Activated CD4-positive, CD25-positive, alpha-beta regulatory T cell (primary cell): ENCODE measurements at places on chromosomes 11 and 22.

DNA sequence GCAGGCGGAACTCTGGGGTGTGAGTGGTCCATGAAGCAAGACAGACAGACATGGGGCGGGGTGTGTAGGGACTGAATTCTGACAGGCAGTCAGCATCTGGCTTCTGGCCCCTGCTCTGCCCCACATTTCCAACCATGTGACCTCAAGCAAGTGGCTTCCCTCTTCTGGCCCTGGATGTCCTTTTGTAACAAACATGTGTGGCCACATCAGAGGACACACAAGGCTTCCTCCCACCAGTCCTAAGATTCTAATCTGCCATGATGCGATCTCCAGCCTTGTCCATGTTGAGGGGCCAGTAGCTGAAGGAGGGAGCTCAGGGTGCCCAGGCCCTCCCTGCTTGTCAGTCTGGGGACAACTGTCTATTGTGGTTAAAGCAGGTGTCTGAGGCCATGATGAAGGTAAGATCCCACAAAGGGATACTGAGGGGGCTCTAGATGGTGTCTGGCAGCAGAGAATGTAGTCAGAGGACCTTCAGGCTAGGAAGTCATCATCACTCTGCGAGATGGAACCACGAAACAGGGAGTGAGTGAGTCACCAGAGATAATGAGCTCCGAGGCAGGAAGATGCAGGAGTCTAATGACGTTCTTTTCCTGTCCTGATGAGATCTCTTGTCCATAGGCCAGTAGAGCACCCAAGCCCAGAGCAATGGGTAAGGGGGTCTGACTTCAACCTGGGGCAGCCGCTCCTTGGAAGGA, 27.4 kb downstream of the DRD2 start:
- DNase-seq, result no peak

DNA sequence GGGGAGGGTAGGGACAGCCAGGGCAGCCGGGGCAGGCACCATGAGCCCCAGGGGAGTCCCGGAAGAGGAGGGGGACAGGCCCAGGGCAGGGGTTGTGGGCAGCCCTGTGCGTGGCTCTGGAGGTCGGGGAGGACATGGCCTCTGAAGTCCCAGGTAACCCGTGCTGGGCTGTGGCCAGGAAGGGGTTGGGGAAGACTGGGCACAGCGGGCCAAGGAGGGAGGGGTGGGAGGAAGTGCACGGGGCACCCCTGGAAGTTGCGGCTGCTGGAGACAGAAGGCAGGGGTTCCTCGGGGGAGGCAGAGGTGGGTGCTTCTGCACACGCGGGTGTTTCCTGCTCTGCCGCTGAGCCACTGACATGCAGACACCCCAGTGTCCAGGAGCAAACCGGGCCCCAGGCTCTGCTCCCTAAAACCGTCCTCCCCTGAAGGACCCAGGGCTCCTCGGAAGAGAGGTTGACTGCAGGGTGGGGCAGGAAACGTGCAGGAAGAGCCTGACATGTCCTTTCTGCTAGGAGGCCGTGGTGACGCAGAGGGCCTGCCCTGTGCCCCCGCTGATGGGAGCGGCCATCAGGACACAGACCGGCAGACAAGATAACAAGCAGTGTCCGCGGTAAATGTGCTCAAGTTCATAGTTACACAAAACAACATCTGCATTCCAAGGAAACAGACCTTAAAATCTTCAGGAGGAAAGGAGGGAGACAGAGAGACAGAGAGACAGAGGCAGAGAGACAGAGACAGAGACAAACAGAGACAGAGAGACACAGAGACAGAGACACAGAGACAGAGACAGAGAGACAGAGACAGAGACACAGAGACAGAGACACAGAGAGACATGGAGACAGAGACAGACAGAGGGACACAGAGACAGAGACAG, 5.7 kb downstream of the TNNI2 start:
- peak; percentile 26 for DNase-seq

DNA sequence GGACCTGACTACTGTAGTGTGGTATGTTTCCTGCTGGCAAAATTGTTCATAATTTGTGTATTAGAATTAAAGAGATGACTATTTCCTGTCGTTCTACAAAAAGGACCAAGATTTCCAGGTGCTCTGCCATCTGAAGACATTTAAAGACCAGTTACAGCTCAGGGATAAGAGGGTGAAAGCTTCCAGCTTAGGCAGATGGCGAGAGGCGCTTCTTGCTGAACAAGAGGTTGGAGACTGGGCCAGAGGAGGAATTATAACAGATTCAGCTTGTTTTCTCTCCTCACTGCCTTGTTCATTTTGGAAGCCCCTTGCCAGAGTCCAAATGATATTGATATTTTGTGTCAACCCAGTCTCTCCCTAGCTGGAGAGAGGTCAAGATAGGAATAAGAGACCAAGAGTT, 23.1 kb upstream of the NNMT start:
- DNase-seq, result no peak

DNA sequence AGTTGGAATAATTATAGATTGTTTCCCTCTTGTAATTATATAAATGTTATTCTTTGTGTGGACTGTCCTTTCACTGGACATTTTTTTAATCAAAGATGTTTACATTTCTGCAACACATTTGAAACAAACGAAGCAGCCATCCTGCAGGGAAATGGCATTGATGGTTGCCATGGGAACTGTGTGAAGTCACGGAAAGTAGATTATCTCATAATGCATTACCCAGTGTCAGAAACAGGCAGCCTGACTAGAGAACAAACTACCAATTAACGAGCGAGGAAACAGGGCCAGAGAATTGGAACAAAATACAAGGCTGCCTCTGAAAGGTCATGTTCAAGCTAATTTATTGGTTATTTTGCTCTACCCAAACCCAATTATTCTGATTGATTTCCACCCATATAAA, 96.9 kb upstream of the LARGE1 start:
- no peak for DNase-seq

DNA sequence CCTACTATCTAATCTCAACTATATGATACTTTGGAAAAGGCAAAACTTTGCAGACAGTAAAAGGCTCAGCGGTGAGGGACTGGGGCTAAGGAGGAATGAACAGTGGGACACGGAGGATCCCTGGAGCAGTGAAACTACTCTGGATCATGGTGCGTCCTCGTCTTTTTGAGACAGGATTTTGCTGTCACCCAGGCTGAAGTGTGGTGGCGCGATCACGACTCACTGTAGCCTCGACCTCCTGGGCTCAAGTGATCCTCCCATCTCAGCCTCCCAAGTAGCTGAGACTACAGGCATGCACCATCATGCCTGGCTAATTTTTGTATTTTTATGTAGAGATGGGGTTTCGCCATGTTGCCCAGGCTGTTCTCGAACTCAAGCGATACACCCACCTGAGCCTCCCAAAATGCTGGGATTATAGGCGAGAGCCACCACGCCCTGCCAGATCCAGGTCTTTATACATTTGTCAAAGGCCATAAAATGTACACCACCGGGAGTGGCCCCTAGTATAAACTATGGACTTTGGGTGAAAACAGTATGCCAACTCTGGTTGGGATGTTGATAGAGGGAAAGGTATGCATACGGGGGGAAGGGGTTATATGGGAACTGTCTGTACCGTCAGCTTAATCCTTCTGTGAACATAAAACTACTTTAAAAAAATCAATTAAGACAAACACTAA, 28.0 kb upstream of the CYP2D6 start:
- no peak for DNase-seq
